ENCODE measurements at places on chromosomes 1 and 21. TPM values are rescaled to one million over a fixed set of nuclear protein-coding genes. Genes with fewer than 3 reads are reported as not detected.

DNA sequence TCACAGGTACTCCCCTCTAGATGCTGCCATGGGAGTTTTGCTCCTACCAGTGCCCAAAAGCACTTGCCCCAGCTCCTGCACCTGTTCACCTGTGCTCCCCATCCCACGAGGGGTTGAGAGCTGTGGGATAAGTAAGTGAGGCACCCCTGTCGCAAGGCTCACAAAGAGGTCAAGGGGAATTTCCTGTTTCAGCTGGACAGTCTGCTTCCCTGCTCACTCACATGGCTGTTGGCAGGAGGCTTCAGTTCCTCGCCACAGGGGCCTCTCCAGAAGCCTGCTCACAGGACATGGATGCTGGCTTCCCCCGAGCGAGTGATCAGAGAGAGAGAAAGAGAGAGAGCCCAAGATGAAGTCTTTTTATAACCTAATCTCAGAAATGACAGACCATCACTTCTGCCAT is 8.7 kb upstream of the NCMAP start:
- DNase-seq: no peak

GRCh38 chr1:94327001-94327690 is 89.8 kb upstream of the ARHGAP29 start:
- DNase-seq: no peak

GRCh38 chr21:44991538-44992483 is 52.0 kb downstream of the SLX9 start:
- peak; percentile 79 for DNase-seq

- DNase-seq: no peak
These were observed 8.7 kb downstream of the RUNX3 start for GRCh38 chr1:24921412-24921811.

- no peak for DNase-seq
These were observed 155.0 kb downstream of the SETD4 start for GRCh38 chr21:35905096-35905962.

GRCh38 chr1:78370779-78371482 is 119.8 kb upstream of the PTGFR start:
- no peak for DNase-seq

GRCh38 chr1:84171481-84171880 is 27.4 kb downstream of the PRKACB start:
- DNase-seq: no peak

DNA sequence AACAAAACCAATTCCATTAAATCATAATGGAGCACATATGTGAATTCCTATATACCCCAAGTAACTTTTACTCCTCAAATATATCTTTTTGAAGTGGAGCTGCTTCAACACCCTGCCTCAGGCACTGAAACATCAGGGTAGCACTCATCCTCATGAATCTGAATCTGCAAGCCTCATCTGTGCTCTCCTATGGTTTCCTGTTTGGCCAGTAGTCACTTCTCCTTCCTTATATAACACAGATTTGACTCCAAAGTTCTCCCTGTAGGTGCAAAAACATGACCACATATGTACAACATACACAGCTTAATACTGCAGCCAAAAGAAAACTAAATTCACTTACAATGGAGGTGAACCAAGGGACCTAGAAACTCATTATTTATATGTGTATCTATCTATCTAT is 7.2 kb downstream of the TRIT1 start:
- DNase-seq: no peak

DNA sequence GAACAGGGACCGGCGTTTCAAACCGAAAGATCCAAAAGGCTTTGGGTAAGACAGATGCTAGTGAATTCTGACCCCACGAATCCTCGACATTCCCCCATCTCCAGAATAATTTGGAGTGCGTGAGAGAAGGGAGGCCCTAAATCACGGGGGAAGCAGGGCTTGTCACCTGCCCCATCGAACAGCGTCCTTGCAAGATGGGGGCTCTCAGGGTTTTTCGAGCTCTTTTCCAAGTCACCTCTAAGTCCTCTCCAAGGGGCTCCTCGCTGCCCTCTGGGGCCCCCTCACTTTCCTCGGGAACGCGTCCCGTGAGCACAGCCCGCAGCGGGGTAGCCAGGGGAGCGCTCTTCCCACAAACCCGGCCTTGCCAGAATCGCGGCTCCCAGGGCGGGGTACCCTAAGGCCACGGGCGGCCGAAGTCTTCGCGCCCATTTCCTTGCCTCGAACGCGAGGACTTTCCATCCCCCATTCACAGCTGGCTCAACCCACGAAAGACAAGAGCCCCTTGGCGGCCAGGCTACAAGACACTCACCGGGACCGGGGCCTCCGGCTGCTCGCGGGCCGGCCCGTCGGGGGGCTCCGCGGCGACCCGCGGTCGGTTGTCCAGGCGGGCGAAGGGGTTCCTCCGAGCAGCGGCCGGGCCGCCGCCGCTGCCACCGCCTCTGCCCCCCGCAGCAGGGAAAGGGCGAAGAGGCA is 546 bp downstream of the DONSON start:
- DNase-seq: peak; percentile 22

Gene TFF2
- not detected for total RNA-seq

Gene PRAMEF10
- not detected for total RNA-seq

Gene PADI1
- total RNA-seq: not detected

Gene MOB3C
- total RNA-seq: 15.1 TPM

Gene ZNF593
- 46.5 TPM for total RNA-seq
